HepG2 (cell line): ENCODE measurements at places on chromosomes 3 and 15. TPM values are rescaled to one million over a fixed set of nuclear protein-coding genes. Genes with fewer than 3 reads are reported as not detected.

The CYP1A1 gene
- total RNA-seq: 4.1 and 7.9 TPM in 2 replicates

- H3K4me1 ChIP-seq: peaks cover 7% of the 10 kb centered on the region; the same call in 1 of the 2 replicates
- peak overlapping the region; percentile 56; the same call in 1 of the 2 replicates for H3K4me3 ChIP-seq
- peaks cover 2% of the 10 kb centered on the region; the same call in 1 of the 2 replicates for H3K27me3 ChIP-seq
- H3K27ac ChIP-seq: peak overlapping the region; percentile 34
Observed at GRCh38 chr15:77907824-77908751, 169.4 kb downstream of the TBC1D2B start.

GRCh38 chr15:76941636-76942035 lies 10.1 kb downstream of the RCN2 start:
- DNase-seq: no peak
- peaks cover 3% of the 10 kb centered on the region; the same call in 1 of the 2 replicates for H3K36me3 ChIP-seq
- no peak overlapping the region for H3K4me3 ChIP-seq
- H3K4me1 ChIP-seq: peaks cover 18% of the 10 kb centered on the region

DNA sequence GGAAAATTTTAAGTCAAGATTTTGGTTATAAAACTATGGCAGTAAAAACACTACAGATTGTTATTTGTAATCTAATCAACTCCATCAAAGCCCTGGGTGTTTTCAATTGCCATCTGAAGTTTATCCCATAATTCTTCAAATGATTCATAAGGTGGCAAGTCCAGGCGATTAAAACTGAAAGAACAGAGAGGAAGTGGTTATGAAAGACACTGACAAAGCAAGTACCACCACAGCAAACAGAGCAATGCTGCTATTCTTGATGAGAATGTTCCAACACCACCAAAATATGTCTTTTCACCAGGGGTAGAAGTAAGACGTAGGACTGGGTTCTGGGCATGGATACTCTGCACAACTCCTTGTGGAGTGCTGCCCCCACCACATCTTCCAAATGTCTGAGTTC lies 86.9 kb upstream of the PRTG start:
- H3K4me3 ChIP-seq: no peak overlapping the region
- no peaks in the 10 kb centered on the region for H3K4me1 ChIP-seq
- no peaks in the 10 kb centered on the region for H3K27me3 ChIP-seq

The TMEM207 gene
- total RNA-seq: not detected in 2 replicates

DNA sequence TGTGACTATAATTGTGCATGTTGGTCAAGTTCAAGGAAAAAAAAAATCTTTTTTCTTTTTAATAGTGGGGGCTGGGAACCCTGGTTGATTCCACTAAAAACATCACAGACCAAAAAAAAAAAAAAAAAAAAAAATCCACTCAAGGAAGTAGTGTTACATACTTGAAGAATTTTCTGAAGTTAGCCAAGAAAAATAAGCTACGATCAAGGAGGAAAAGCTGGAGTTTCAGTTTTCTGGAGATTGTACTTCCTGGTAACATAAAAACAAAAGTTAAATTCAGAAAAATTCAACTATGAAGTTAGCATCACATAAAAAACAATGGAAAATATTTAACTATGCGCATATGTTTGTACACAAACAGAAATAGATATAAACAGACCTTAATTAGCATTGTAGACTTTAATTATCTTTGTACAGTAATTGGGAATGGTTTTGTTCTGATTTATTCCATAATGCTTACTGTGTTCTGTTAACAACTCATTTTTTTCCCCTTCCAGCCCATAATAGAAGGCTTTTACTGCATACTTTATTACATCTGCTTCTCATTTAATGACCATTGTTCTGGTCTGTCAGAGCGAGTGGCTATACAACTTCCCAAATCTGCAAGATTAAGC lies 194.3 kb downstream of the RORA start:
- H3K4me3 ChIP-seq: no peak overlapping the region
- DNase-seq: no peak
- H3K27ac ChIP-seq: no peak overlapping the region
- H3K36me3 ChIP-seq: no peaks in the 10 kb centered on the region

The DAPK2 gene
- 0.14 and 0.33 TPM in 2 replicates for total RNA-seq

- no peaks in the 10 kb centered on the region for H3K36me3 ChIP-seq
- no peak overlapping the region for H3K4me3 ChIP-seq
- no peak for DNase-seq
- peaks cover 14% of the 10 kb centered on the region for H3K4me1 ChIP-seq
Observed at GRCh38 chr3:141708367-141708766, 29.7 kb upstream of the RNF7 start.

- no peaks in the 10 kb centered on the region for H3K36me3 ChIP-seq
- H3K27me3 ChIP-seq: no peaks in the 10 kb centered on the region
- no peak overlapping the region for H3K4me3 ChIP-seq
- peaks cover 8% of the 10 kb centered on the region; the same call in 1 of the 2 replicates for H3K4me1 ChIP-seq
- no peak for DNase-seq
Observed at GRCh38 chr3:61892891-61893290, 331.5 kb downstream of the PTPRG start.

- H3K36me3 ChIP-seq: no peaks in the 10 kb centered on the region
- H3K4me1 ChIP-seq: peaks cover 26% of the 10 kb centered on the region
- no peak overlapping the region for H3K4me3 ChIP-seq
- no peak for DNase-seq
- peaks cover 1% of the 10 kb centered on the region; the same call in 1 of the 2 replicates for H3K27me3 ChIP-seq
- H3K27ac ChIP-seq: no peak overlapping the region
Observed at GRCh38 chr3:183497313-183497712, 58.2 kb downstream of the KLHL6 start.

GRCh38 chr15:78626381-78626995 lies 5.7 kb upstream of the CHRNA3 start:
- no peak overlapping the region for H3K27ac ChIP-seq
- H3K4me1 ChIP-seq: no peaks in the 10 kb centered on the region
- H3K36me3 ChIP-seq: no peaks in the 10 kb centered on the region
